ENCODE measurements at places on chromosomes 4 and X.

GRCh38 chr4:831483-831805, 5.5 kb upstream of the CPLX1 start:
- H3K27ac ChIP-seq = no peak overlapping the region
- no peaks in the 10 kb centered on the region for H3K36me3 ChIP-seq
- H3K4me1 ChIP-seq = no peaks in the 10 kb centered on the region
- no peak for DNase-seq

- no peaks in the 10 kb centered on the region for H3K27me3 ChIP-seq
- H3K36me3 ChIP-seq = no peaks in the 10 kb centered on the region
- peaks cover 9% of the 10 kb centered on the region for H3K4me1 ChIP-seq
- H3K27ac ChIP-seq = peak overlapping the region; percentile 55
- no peak for DNase-seq
- no peak overlapping the region for H3K4me3 ChIP-seq
Measured at GRCh38 chrX:85052636-85053343, 49.1 kb downstream of the APOOL start.

DNA sequence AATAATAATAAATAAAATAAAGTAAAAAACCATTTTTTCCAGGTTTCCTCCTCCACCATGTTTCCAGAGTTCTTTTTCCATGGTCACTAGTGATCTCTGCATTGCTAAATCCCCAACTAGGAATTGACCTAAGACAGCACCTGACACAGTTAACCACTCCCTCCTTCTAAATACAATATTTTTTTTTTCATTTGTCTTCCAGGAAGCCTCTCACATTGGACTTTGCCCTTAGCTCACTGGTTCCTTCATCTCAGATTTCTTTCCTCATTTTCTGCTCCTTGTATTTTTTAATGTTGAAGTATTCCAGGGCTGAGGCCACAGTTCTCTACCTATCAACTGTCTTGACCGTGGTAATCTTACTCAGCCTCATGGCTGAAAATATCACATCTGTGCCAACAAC, 187.3 kb upstream of the FAM241A start:
- H3K27ac ChIP-seq = no peak overlapping the region
- no peaks in the 10 kb centered on the region for H3K36me3 ChIP-seq
- H3K27me3 ChIP-seq = no peaks in the 10 kb centered on the region
- H3K4me3 ChIP-seq = no peak overlapping the region
- DNase-seq = no peak

- H3K27ac ChIP-seq = no peak overlapping the region
- DNase-seq = no peak
- no peaks in the 10 kb centered on the region for H3K4me1 ChIP-seq
- H3K4me3 ChIP-seq = no peak overlapping the region
- H3K27me3 ChIP-seq = no peaks in the 10 kb centered on the region
Measured at GRCh38 chrX:2321411-2321810, 179.4 kb downstream of the DHRSX start.

DNA sequence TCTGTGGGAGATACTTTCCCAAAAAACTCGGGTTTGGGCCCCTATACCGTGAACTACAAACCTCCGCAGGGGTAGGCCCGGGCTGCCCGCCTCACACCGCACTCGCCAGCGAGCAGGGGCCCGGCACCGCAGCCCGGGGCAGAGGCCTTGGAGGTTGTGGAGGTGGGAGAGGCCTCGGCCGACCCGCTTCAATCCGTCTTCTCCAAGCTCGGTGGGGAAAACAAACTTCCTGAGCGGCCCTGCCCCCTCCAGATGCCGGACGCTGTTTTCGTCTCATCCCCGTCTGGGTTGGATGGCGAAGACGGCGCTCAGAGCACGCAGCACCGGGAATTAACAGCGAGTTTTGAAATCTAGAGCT, 442 bp upstream of the MCUB start:
- peak overlapping the region; percentile 73 for H3K27ac ChIP-seq
- H3K4me3 ChIP-seq = peak overlapping the region; percentile 87
- DNase-seq = no peak
- no peaks in the 10 kb centered on the region for H3K27me3 ChIP-seq
- H3K36me3 ChIP-seq = no peaks in the 10 kb centered on the region

DNA sequence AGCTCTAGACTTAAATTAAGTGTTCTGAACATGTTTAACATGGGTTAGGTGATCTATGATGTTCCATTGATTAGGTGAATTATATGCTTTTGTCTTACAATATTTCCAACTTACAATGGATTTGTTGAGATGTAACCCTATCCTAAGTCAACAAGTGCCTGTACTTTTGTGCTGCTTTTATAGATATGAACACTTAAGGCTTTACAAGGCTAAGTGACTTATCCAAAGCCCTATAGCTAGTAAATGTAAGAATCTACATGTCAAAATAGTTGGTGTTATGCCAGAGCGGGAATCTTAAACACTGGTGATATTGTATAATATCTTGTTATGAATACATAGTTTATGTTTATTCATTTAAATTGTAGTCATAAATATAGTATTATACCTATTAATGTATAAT, 1629.1 kb upstream of the IGFBP7 start:
- no peaks in the 10 kb centered on the region for H3K4me1 ChIP-seq
- no peaks in the 10 kb centered on the region for H3K27me3 ChIP-seq
- no peak overlapping the region for H3K27ac ChIP-seq
- no peaks in the 10 kb centered on the region for H3K36me3 ChIP-seq

- H3K27ac ChIP-seq = no peak overlapping the region
- no peak for DNase-seq
- no peak overlapping the region for H3K4me3 ChIP-seq
- H3K36me3 ChIP-seq = no peaks in the 10 kb centered on the region
- no peaks in the 10 kb centered on the region for H3K27me3 ChIP-seq
Measured at GRCh38 chr4:72295966-72296557, 264.3 kb downstream of the NPFFR2 start.

- DNase-seq = no peak
- H3K4me1 ChIP-seq = no peaks in the 10 kb centered on the region
- no peak overlapping the region for H3K4me3 ChIP-seq
- H3K27ac ChIP-seq = no peak overlapping the region
- H3K27me3 ChIP-seq = no peaks in the 10 kb centered on the region
- H3K36me3 ChIP-seq = no peaks in the 10 kb centered on the region
Measured at GRCh38 chrX:148914783-148915182, 414.4 kb downstream of the AFF2 start.

GRCh38 chrX:6793000-6793399, 258.1 kb upstream of the VCX3A start:
- H3K4me3 ChIP-seq = no peak overlapping the region
- no peaks in the 10 kb centered on the region for H3K27me3 ChIP-seq
- no peak overlapping the region for H3K27ac ChIP-seq
- no peak for DNase-seq

GRCh38 chrX:126489116-126489695, 63.4 kb downstream of the DCAF12L1 start:
- no peak overlapping the region for H3K4me3 ChIP-seq
- H3K4me1 ChIP-seq = no peaks in the 10 kb centered on the region
- no peak for DNase-seq
- no peaks in the 10 kb centered on the region for H3K27me3 ChIP-seq

DNA sequence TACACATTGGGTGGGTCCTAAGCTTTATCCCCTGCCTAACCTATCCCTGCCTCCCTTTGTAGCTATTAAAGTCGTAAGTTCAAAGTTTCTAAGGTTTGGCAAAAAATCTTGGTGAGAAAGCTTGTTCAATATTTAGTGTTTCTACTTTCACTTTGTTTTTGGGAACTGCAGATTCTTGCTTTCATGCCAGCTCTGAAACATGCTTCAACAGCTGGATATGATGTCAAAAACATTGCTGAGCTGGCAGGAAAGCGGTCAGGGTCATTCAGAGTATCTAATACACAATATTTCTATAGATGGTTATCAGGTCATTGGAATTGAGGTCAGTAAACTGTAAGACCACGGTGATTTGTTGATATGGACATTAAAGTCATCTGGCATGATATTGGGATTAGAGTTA, 19.7 kb downstream of the CENPI start:
- DNase-seq = no peak
- no peaks in the 10 kb centered on the region for H3K36me3 ChIP-seq
- H3K27me3 ChIP-seq = no peaks in the 10 kb centered on the region
- H3K27ac ChIP-seq = no peak overlapping the region
- no peaks in the 10 kb centered on the region for H3K4me1 ChIP-seq

DNA sequence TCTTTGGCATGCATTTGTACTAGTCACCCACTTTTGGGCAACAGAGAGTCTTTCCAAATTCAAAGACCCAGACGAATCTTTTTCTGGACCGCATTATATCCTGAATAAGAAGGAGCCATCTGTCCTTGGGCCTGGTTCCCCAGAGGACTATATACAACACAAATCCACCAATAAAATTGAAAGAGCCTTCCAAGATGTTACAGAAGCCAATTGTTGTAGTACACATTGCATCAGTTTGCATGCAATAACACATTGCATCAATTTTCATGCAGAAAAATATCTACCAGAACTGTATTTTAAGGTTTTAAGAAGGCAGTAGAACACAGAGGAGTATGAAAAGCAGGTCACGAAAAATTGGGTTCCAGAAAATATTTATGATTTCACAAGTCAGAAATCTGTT, 203.2 kb downstream of the HTR2C start:
- no peak for DNase-seq
- H3K27me3 ChIP-seq = no peaks in the 10 kb centered on the region
- no peaks in the 10 kb centered on the region for H3K36me3 ChIP-seq
- H3K27ac ChIP-seq = no peak overlapping the region
- H3K4me3 ChIP-seq = no peak overlapping the region
- H3K4me1 ChIP-seq = no peaks in the 10 kb centered on the region

DNA sequence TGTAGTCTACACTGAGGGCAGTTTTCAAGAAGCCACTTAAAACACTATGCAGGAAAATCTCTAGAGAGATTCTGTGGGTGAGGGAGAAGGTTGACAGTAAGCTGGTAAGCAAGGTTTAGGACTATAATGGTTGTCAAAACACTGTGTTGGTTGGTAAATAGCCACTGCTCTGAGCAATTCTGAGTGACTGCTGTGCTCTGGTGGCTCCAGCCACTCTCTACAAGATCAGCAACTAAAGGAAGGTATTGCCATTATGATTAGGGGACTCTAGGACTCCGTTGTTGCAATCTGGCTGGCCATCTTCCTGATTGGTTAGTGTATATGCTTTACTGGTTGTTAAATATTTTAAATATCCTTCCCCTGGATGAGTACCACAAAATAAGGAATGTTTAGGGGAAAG, 5.5 kb upstream of the FAM47E start:
- no peak for DNase-seq
- no peak overlapping the region for H3K27ac ChIP-seq
- H3K36me3 ChIP-seq = no peaks in the 10 kb centered on the region
- H3K4me3 ChIP-seq = no peak overlapping the region
- peaks cover 2% of the 10 kb centered on the region for H3K4me1 ChIP-seq

DNA sequence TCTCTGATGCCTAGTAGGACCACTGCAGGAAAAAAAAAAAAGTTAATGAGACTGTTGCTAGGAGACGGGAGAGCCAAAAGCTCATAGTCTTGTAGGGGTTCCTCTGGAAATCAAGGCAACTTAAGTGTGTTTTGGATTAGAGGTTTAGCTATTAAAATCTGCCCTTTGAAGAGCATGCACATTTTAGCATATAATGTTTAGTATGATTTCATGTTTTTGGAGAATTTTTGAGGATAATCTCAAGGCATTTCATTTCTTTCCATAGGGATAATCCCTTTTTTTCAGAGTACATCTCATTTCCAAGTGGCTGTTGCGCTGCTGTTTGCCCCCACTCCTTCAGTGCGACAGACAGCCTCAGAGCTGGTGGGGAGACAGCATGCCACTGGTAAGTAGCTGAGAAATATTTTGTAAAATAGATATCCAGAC, at the start of gene LINC00632:
Gene LINC00632 (plus strand): TSS at position 339 of the 426 bp plus-strand sequence.
- no peak within 1 kb of the TSS for H3K4me3 ChIP-seq
- no peaks in the 10 kb centered on the region for H3K4me1 ChIP-seq
- no peaks in the 10 kb centered on the region for H3K36me3 ChIP-seq
- H3K27ac ChIP-seq = no peak within 1 kb of the TSS
- no peaks in the 10 kb centered on the region for H3K27me3 ChIP-seq
- no peak for DNase-seq

DNA sequence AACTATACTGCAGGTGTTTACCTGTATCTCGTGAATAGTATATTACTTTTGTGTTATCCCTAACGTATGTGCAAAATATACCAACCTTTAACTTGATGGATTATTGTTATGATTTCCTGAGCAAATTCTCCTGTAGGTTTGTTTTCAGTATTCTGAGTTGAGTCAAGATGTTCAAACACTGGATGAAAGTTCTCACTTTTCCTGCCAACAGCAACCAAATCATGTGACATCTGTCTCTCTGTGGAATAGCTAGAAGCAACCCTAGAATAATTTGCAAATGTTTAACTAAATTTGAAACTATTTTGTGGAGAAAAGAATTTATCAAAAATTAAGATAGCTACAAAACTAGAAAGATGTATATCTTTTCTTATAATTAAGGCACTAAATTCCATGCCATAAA, 35.6 kb downstream of the BCLAF3 start:
- H3K27ac ChIP-seq = no peak overlapping the region
- no peak for DNase-seq
- H3K4me1 ChIP-seq = no peaks in the 10 kb centered on the region
- no peak overlapping the region for H3K4me3 ChIP-seq

- H3K27ac ChIP-seq = no peak overlapping the region
- peak; percentile 4 for DNase-seq
- H3K4me3 ChIP-seq = no peak overlapping the region
- no peaks in the 10 kb centered on the region for H3K27me3 ChIP-seq
- H3K4me1 ChIP-seq = no peaks in the 10 kb centered on the region
Measured at GRCh38 chr4:78336093-78336943, 215.3 kb upstream of the ANXA3 start.

DNA sequence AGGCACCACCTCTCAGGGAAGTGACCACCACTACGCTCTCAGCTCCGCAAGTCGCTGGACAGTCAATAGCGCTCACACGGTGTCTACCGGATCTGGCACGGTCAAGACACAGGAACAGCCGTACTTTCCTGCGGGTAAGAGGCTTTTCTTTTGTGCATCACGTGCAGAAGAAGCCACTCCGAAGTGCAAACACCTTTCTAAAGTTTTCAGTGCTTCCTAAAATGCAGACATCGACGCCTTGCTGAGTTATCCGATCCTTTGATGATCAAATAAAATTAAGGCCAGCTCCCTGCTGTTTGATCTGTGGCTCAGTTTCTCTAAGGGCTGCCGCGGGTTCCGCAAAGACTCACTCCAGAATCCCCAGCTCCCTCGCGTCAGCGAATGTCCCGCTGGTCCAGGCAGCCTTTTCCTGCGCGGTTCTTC, 71.8 kb downstream of the FBXO8 start:
- H3K27ac ChIP-seq = no peak overlapping the region
- H3K27me3 ChIP-seq = peaks cover 52% of the 10 kb centered on the region
- no peak for DNase-seq
- H3K36me3 ChIP-seq = no peaks in the 10 kb centered on the region
- H3K4me1 ChIP-seq = peaks cover 7% of the 10 kb centered on the region
- no peak overlapping the region for H3K4me3 ChIP-seq
